ENCODE measurements at places on chromosomes 12 and 14.

GRCh38 chr14:88013750-88014349 lies 8.9 kb downstream of the GPR65 start:
- peak; percentile 30 for DNase-seq

GRCh38 chr14:70123796-70124195 lies 65.0 kb downstream of the SLC8A3 start:
- no peak for DNase-seq

DNA sequence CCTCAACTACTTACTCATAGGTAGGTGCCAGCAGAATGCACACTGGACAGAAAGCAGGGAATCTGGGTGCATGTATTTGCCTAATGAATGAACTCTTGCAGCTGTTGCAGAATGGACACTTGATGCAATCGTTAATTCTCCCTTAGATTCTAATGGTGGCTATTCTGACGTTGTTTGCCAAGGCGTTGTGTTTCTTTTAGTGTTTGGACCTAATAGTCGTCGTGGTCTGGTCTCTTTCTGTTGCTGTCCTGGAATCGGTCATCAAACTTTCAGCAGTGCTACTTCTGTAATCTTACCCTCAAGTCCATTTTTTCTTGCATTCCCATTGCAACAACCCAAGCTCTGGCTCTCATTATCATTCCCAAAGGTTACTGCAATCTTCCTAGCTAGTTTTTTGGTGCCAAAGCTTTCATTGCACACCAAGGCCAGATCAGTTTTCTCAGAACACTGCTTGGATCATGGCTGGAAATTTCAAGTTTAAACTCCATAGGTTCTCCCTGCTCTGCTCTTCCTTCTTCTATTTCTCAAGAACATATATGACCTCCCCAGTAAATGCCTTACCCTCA lies 31.3 kb downstream of the BMP4 start:
- DNase-seq, result no peak

GRCh38 chr12:105431537-105432100 lies 101.1 kb downstream of the C12orf75 start:
- DNase-seq, result no peak

DNA sequence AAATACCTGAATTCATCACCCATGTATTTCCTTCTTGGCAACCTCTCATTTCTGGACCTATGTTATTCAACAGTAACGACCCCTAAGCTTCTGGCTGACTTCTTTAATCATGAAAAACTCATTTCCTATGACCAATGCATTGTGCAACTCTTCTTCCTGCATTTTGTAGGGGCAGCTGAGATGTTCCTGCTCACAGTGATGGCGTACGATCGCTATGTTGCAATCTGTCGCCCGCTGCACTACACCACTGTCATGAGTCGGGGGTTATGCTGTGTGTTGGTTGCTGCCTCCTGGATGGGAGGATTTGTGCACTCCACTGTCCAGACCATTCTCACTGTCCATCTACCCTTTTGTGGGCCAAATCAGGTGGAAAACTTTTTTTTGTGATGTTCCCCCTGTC lies 356 bp downstream of the OR4Q2 start:
- DNase-seq, result no peak

- DNase-seq, result no peak
Measured at GRCh38 chr12:28578361-28578760, 388.1 kb downstream of the CCDC91 start.

DNA sequence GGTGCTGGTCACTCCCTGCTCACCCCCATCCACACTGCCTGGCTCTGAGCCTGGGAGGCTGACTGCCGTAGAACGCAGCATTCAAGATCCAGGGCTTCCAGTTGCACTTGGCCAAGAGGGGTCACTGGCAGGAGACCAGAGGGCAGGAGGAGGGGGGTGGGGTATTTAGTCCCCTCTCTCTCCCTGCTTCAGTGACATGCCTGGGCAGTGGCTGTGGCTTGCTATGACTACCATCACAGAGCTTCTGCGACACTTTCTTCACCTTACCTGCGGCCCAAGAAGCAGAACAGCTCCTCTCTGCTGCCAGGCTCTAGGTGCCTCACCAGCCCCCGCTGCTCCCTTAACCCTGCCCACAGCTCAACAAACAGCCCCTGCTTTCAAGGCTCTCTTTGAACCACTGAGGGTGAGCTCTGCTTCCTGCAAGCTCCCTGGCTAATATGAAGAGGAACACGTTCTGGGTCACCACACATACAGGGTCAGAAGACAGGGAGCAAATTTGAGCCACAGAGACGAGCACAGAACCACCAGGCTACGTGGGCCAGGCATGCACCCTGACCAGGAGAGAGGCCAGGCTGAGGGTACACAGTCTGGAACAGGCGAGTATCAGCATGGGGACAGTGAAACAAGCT lies 55.7 kb downstream of the ITPK1 start:
- peak; percentile 39 for DNase-seq

GRCh38 chr14:74875941-74876913 lies at the start of gene PROX2:
Gene PROX2, minus strand, starts transcription at chr14:74876145. Its CDS starts 12,311 bp downstream, at chr14:74863834.
- peak; percentile 26 for DNase-seq

DNA sequence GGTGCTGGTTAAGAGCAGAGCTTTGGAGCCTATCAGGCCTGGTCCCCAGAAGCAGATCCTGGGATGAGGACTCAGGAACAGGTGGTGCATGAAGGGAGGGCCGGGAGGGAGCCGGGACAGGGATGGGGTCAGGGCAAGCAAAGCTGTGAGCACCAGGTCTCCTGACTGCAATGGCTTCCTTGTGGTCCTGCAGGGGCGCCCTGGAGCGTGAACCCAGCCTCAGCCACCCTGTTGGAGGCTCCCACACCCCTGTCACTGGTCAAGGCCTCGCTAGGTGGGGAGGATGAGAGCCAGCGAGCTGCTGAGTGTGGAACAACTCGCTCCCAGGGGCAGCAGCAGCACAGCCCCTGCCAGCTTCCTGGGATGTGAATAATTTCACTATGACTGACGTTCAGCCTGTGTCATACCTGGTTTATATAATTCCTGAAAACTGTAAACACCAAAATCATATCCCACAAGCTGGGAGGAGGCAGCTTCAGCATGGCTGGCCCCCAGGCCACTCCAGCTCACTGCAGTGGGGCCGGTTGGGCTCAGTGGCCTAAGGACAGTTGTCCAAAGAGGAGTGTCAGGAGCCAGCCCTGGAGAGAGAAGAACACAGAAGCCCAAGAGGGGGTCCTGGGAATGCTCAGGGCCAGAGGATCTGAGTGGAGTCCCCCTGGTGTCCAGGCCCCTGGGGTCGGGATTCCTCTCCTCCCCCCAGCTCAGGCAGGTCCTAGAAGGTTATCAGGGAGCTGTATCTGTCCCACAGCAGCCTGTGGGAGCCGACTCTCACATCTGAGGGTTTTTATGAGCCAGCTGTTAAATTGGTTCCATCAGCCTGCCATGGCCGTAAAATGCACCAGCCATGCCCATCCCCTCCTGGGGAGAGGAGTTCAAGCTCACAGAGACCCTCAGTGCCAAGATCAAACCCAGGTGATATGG lies 272.9 kb downstream of the ADGRD1 start:
- DNase-seq, result no peak

DNA sequence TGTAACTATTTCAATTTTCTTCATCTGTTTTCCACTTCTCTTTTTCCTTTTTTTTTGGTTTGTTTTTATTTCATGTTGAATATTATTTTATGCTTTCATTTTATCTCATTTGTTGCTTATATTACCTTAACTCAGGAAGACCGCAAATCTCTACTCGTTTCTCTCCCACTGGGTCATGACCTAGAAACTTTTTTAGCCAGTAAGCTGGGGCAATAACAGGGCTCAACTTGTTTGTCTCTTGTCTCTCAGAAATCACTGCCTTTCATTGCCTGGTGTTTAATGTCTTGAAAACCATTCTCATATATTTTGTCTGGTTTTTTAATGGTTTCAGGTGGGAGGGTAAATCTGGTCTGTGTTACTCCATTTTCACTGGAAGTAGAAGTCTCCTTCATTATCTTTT lies 36.6 kb upstream of the ATP2B1 start:
- no peak for DNase-seq

DNA sequence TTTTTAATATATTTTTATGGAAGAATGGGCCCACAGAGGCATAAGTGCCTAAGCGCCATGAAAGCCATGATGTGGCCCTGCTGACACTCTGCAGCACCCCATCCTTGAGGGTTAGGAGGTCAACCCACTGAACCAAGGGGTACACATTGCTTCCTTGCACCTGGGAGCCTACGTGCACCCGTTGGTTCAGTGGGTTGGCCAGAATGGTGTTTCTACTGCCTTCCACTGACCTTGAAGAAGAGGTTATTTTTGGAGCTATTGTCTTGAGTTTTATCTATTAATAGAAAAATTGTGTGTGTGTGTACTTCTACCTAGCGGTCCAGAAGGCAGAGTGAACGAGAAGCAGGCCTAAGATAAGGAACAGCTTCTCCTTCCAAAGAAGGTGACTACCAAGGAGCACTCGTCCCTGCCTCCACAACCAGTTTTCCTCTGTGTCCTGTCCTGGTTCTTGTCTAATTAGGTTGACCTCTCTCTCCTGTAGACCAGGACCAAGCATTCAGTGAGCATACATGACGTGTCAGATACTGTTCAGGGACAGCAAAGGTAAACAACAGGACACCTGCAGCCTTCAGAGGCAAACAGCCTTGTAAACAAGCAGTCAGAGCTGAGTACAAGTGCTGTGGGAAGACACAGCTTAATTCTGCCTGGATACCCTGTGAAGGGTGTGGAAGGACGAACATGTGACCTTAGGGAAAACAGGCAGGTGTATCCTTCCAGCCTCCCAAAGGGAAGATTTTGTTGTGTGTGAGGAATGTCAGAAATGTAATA lies 30.4 kb upstream of the PLEK2 start:
- DNase-seq, result no peak

DNA sequence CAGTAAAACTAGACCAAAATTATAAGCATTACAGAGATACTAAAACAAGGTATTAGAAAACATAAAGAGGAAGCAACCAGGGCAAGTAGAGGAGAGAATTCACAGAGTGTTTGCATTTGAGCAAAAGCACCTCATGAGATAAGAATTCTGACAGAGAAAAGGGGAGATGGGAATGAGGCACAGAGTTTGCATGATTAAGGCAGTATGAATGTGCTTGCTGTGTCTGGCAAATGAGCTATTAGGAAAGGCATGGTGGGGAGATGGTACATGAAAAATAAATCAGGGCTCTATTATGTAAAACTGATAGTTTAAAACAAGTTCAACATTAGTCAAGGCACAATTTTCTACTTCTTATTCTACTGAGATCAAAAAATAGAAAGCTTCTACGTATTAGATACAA lies 23.1 kb downstream of the GARIN6 start:
- DNase-seq, result no peak

- DNase-seq, result no peak
Measured at GRCh38 chr14:91061056-91061887, 831 bp upstream of the RPS6KA5 start.

DNA sequence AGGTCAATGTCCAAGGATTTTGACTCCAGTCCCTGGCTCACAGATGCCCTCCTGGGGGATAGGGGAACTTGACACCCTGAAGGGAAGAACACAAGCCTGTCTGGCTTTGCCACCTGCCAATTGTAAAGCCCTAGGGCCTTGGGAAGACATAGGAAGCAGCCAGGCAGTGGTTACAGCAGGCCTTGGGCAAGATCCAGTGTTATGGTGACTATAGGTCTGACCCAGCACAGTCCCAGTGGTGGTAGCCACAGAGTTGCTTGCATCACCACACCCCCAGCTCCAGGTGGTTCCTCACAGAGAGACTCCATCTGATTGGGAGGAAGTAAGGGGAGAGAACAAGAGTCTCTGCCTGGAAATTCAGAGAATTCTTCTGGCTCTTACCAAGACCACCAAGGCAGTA lies 24.2 kb downstream of the OR6C68 start:
- DNase-seq, result no peak

DNA sequence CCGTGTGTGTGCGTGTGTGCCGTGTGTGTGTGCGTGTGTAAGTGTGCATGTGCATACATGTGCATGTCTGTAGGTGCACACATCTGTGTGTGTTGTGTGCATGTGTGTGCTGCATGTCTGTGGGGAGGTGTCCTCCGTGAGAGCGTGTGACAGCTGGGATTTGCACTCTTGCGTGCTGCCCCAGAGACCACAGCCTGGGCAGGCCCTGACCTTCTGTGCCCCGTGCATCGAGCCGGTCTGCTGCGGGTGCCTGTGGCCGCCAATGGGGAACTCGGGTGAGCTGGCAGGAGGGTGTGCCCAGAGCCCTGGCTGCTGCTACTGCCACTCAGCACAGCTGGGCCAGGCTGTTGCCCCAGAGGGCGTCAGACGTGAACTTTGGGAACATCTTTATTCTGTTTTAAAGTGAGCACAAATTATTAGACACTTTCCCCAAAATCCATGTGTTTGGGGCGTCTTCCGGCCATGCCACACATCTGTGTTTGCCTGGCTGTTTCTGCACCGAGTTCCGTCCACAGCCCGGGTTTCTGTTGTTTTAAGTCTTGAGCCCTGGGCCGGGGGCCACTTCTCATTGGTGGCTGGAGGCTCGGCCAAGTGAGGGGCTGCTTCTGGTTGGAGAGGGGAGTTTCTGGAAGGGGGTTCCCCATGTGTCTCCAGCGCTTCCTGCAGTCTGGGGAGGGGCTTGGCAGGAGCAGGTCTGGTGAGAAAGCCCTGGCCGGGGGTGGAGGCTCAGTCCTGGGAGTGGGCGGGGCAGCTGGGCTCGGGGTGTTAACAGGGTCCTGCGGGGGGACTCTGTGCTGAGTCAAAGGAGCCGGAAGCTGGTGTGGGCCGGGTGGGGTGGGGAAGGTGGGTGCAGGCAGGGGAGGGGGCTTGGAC lies 7.6 kb downstream of the CEP170B start:
- no peak for DNase-seq

- no peak for DNase-seq
Measured at GRCh38 chr12:66269757-66270383, 32.4 kb upstream of the HELB start.

- DNase-seq, result no peak
Measured at GRCh38 chr12:66600903-66601302, 78.0 kb downstream of the GRIP1 start.

GRCh38 chr14:99075061-99075460 lies 196.9 kb downstream of the BCL11B start:
- no peak for DNase-seq

DNA sequence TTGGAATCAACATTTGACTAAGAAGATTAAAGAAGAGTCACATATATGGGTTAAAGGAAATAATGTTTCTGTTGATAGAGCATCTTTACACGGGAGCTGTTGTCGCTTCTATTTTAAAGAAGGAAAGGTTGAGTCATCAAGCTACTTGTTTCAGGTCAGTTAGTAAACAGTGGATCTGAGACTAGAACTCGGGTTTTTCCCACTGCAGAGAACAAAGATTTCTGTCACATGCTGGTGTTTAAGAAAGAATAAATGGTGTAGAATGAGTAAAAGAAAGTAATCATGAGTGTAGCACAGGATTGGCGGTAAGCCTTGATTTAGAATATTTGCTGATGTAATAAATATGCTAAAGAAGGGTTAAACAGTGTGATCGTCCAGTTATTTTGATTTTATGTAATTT lies 455.5 kb downstream of the AEBP2 start:
- DNase-seq, result no peak

DNA sequence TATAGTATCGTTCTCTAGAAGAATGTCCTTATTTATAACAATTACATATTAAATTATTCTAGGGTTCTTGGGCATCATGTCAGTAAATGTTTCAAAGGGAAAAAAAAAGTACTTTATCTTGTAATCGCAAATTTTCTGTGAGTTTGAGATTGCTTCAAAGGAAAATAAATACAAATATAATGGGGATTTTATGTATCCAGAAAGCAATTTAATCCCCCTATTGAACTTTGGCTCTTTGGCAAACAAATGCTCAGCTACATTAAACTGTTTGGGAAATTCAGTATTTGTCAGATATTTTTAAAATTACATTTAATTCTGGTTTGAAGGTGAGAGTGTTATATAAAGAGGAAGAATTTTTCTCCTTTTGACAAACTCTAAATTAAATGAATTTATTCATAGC lies 8.0 kb downstream of the ACSS3 start:
- DNase-seq, result no peak

GRCh38 chr12:19409376-19409775 lies 29.9 kb upstream of the AEBP2 start:
- no peak for DNase-seq

GRCh38 chr12:17020765-17021164 lies 414.8 kb upstream of the LMO3 start:
- no peak for DNase-seq
